Activated CD4-positive, alpha-beta T cell treated with anti-CD3 and anti-CD28 coated beads for 4 hours (primary cell): ENCODE measurements at places on chromosomes 2 and 18.

DNA sequence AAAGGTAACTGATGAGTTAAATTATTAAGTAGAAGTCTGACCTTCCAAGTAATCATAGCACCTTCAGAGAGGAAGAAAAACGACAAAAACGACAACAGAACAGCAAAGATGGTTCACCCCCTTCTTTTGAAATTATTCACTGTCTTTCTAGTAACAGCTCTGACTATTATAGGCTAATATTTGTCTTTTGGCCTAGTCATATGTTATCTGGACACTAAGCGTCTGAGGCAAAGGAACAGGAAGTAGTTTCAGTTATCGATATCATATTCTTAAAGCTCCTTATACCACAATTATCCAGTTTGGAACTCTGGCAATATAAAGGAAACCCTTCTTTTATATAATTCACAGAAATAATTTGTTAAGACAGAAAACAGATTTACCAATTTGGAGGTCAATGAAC lies 27.6 kb upstream of the SLC40A1 start:
- DNase-seq: no peak

- DNase-seq: no peak
These were observed 273.1 kb downstream of the NAPG start for GRCh38 chr18:10798727-10799550.

- DNase-seq: no peak
These were observed 31.0 kb downstream of the NAT8 start for GRCh38 chr2:73611193-73611592.

GRCh38 chr2:148622366-148622765 lies 22.2 kb upstream of the EPC2 start:
- no peak for DNase-seq

GRCh38 chr2:67954093-67954748 lies 108.6 kb downstream of the C1D start:
- DNase-seq: no peak

- DNase-seq: no peak
These were observed 3.0 kb upstream of the DLX1 start for GRCh38 chr2:172082105-172082943.

GRCh38 chr18:49177812-49178211 lies 227.0 kb upstream of the SMAD7 start:
- no peak for DNase-seq

DNA sequence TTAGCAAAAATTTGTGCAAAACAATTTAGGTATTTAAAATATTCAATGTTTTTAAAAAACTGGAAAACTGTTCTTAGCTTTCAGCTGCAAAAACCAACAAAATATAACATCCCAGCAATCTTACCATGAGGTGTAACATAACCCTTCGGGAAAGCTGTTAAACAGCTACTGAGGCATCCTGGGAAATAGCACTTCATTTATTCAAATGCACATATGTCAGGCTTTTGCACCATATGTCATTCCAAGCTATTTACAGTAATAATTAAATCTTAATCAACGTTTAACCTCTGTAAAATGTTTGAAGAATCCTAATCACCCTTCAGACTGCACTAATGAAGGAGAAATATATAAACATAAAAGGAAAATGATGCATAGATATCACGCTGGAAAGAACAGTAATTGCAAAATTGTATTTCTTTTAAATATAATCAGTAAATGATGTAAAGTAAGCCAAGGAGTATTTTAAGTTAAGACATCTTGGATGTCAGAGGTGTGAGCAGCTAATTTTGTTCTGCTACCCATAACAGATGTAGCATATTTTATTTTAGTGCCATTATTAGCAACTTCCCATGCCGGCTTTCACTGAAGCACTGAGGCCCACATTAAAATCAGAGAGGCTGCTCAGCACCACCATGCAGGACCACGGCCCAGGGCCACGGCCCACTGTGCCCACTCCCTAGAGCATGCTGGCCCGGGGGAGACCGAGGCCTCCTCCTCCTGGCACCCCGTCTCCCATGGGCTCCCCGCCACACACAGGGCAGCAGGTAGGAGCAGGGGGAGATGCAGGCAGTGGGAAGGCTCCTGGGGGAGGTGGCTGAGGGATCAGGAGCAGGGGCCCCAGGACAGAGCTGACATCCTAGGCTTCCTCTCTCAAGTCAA lies 30.9 kb downstream of the EMX1 start:
- no peak for DNase-seq

GRCh38 chr2:182831921-182832320 lies 34.5 kb downstream of the FRZB start:
- no peak for DNase-seq

DNA sequence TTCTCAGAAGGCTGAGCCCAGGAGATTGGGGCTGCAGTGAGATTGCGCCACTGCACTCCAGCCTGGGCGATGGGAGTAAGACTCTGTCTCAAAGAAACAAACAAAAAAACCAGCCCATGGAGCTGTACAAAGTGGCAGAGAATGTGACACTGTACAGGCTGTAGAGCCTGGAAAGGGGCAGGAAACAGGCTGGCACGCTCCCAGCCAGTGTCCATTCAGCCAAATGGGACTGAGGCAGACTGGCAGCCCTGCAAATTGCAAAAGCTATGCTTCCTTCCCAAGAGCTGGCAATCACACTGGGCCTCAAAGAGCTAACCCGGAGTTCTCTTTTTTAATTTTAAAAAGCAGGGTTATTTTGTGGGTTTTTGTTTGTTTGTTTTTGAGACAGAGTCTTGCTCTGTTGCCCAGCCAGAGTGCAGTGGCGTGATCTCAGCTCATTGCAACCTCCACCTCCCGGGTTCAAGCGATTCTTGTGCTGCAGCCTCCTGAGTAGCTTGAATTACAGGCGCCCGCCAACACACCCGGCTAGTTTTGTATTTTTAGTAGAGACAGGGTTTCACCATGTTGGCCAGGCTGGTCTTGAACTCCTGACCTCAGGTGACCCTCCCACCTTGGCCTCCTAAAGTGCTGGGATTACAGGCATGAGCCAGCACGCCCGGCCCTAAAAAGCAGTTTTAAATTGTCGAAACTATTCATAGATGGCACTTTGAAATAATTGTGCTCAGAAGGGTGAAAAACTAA lies 42.8 kb downstream of the SCRN3 start:
- no peak for DNase-seq

DNA sequence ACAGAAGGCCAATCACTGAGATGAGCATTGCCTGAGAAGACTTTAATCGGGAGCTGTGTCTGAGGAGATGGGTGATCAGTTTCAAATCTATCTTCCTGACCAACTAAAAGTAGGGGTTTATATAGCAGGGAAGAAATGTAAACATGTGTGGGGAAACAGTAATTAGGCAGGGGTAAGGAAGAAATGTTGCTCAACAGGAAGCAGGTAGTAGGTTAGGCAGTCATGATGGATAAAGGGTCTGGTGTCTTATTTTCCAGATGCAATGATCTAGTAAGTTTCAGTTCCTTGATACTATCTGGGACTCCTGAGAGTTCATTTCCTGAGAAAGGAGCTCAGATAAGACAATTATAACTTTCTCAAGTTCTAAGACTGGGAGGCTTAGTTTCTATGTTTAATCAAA lies 33.8 kb upstream of the DNAJC10 start:
- no peak for DNase-seq

DNA sequence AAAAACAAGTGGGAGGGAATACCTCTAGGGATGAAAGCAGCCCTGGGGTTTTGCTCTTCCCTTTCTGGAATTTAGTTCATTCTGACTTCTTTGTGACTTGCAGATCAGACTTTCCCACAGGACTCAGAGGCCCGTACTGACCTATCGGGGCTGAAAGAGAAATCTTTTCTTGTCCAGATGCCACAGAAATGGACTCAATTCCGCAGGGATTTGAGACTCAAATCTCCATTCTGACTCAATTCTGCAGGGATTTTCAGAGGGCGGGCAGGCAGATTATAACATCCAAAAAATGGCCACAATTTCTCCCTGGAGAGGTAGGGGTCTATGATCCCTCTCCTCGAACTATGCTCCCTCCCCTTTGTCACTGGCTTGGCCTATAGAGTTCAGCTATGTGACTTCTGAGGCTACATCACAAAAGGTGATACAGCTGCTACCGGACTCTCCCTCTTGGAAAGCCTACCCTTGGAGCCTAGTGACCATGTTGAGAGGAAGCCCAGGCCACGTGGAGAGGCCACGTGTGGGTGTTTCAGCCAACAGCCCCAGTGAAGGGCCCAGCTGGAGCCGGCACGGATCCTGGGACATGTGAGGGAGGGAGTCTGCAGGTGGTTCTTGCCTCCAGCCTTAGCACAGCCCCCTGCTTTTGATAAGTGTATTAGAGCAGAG lies 4.8 kb upstream of the EFHD1 start:
- no peak for DNase-seq

- DNase-seq: no peak
These were observed 161.4 kb upstream of the KLHL14 start for GRCh38 chr18:32934201-32934600.

GRCh38 chr2:158755310-158756087 lies 39.6 kb upstream of the DAPL1 start:
- DNase-seq: no peak

GRCh38 chr2:18435426-18436037 lies 124.9 kb downstream of the RDH14 start:
- DNase-seq: no peak

DNA sequence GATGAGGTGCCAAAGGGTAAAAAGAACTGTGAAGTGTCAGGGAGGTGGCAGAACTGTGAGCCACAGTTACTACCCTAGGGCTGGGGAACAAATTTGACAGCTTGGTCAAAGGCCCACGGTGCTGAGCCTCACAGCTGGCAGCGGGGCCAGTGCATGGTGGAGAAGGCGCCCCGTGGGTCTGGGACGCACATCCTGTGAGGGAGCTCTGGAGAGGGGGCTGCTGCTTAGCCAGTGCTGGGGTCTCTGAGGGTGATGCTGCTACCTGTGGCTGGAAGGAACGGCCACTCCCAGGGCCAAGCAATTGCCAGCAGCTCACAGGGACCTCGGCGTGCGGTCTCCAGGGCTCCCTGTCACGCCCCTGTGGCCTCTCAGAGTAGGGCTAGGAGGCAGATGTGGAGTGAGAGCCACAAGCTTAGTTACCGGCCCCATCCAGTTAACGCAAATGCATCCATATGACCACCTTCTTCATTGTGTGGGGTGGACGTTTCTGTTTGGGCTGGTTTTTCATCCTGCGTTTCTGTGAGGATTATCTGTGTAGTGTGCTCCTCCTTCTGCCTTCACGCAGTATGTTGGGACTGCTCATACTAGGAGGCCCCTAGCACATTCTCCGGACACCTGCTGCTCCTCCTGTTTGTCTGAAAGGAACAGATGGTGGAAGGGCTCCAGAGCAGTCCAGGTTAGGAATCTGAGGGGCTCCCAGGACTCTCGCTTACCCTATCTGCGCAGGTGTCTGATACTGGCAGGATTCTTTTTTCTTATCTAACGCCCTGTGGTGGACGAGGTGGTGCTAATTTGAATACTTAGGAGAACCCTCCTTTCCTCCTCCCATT lies 26.0 kb downstream of the STK25 start:
- no peak for DNase-seq

DNA sequence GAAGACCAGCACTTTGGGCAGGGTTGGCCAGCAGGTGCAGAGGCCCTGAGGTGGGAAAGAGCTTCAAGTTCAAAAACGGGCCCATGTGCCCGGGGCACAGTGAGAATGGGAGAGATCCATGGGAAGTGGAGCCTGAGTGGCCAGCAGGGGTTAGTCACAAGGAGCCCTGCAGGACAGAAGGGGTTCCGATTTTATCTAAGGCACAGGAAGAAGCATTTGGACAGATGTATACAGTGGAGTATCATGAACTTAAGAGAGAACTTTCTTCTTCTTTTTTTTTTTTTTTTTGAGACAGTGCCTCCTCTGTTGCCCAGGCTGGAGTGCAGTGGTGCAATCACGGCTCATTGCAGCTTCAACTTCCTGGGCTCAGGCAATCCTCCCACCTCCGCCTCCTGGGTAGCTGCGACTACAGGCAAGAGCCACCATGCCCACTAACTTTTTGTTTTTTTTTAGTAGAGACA lies 24.0 kb downstream of the WIPF1 start:
- DNase-seq: peak; percentile 29

DNA sequence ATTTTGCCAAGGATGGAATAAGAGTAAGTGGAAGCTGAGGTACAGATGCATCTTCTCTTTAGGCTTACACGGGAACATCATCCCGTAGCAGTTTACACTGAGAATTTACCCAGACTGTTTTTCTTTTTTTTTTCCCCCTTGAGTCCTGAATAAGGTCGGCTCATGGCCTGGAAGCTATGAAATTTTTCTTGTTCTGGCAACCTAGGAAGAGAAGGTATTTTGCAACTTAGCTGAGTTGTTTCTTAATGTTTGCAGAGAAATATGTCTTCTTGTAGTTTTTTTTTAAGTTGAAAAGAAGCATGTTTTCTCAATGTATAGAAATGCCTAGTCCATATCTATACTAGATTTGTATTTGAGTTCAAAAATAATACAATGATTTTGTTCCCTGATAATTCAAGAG lies 712.5 kb downstream of the TDRD15 start:
- no peak for DNase-seq

- DNase-seq: peak; percentile 76
These were observed at the start of gene TMBIM1 for GRCh38 chr2:218292048-218293014. Gene TMBIM1 (minus strand): TSS chr2:218292503. CDS start chr2:218282141, 10,362 bp downstream.

DNA sequence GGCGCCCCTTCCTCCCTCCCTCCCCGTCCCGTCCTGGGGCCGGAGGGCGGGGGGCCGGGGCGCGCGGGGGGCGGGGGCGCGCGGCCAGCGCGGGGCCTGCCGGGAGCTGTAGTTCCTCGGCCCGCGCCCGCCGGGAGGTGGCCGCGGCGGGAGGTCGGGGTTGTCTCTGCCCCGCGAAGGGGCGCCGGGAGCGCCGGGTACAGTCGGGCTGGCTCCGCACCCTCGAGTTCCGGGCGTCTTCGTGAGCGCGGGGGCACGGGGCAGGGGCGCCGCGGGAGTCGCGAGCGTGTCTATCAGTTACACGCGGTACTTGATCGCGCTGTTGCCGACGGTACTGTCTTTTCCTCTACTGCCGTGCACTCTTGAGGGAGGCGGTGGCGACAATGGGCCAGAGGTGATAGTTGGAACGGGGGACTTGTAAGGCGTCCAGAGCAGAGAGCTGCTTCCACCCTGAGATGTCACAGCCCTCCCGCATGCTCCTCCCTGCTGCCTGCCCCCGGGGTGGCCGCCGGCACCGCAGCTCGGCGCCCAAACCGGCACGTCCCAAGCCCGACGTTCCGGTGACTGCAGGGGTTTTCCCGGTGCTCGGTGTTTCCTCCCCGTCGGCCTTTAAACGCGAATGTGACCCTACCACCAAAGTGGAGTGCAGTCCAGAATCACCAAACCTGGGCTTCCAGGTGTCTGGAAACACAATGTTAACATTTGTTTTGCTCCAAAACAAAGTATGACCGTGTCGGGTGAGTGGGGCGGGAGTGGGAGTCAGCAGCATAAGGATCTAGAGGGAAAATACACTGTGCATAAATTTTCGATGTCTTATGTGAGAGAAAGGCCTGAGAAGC lies at the start of gene PRKD3:
TSS of gene PRKD3 (minus strand) at position 48 of the 839 bp plus-strand sequence. CDS start 8,309 bp downstream, outside the sequence.
- DNase-seq: peak; percentile 64
